NCI-H1694 treated with DMSO at 0.1 percent for 48 hours (cell line): ENCODE measurements at places on chromosomes 16 and 17.

GRCh38 chr17:74290340-74290739 lies 16.3 kb downstream of the DNAI2 start:
- no peak for DNase-seq

GRCh38 chr16:81795193-81795592 lies 16.1 kb downstream of the PLCG2 start:
- DNase-seq: no peak

DNA sequence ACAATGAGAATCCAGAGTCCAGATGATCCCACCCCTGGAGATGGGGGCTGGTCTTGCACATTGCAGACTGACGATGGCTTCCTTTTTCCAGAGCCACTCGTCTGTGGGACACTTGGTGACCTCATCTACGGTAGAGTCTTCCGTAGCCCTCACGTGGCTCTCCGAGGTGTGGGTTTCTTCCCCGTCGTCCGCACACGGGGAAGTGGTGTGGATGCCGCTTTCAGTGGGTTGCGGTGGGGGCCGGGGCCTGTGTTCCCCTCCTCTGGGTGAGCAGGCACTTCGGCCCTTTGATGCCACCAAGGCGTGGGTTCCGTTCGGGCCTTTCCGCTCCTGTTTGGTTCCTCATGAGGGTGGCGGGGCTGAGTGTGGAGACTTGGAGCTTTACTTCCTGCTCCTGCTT lies 21.4 kb downstream of the BAIAP2 start:
- DNase-seq: no peak

DNA sequence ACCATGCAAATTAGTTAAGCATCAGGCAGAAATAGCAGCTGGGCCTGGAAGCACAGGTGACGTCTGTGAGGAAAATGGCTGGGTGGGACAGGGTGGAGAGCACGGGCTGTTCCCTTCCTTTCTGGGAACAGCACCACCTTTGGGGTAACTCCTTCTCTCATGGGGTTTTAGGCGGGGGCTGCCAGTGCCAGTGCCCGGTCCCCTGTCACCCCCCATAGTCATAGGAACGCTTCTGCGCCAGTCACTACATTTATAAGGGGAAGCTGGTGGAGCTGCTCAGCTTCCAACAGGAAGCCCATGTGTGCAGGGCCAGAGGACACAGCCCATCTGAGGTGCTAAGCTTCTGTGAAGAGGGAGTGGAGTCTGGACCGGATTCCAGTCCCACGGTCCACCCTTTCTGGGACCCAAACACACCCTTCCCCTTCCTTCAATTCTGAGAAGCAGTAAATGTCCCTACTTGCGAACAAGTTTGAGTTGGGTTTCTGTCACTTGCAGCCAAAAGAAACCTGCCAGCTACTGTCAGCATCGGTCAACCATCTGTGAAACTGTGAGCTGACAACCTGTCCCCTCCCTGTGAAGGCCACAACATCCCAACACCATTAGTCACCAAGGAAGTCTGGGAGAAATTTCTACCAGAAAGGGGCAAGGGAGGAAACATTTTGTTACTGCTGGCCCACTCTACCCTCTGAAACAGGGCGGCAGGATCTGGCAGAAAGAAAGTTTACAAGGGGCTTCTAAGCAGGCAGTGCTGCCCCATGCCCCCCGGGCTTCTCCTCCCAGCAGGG lies 86.0 kb upstream of the AMZ2 start:
- DNase-seq: no peak

- no peak for DNase-seq
These were observed 214.3 kb upstream of the N4BP1 start for GRCh38 chr16:48824271-48824670.

DNA sequence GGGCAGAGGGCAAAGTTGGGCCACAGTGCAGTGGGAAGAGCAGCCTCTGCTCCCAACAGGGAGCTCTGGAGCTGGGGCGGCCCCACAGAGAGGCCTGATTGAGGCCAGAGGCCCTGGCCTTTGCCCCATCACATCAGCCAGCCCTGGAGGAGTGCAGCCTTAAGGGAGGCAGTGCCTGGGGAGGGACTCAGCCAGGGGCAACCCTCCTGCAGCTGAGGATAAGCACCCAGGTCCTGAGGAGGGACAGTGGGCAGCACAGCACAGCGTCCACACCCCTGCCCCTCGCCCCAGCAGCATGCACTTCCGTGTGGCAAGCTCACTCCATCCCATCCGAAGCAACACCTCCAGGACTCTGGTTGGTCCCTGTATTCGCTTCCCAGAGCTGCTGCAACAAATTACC lies 61.9 kb upstream of the CBX4 start:
- no peak for DNase-seq

- DNase-seq: no peak
These were observed 2.0 kb downstream of the NPTX1 start for GRCh38 chr17:80474231-80474960.
